ENCODE measurements at places on chromosomes 3 and 15.
A peak's percentile ranks its signal among the peaks of the same experiment; 100 is the strongest.

- no peak for DNase-seq
These were observed 35.9 kb downstream of the SFMBT1 start for GRCh38 chr3:53009826-53010539.

- no peak for DNase-seq
These were observed 50.0 kb upstream of the ZNF280D start for GRCh38 chr15:56783156-56783856.

- no peak for DNase-seq
These were observed 562.8 kb downstream of the NAALADL2 start for GRCh38 chr3:175421902-175422301.

DNA sequence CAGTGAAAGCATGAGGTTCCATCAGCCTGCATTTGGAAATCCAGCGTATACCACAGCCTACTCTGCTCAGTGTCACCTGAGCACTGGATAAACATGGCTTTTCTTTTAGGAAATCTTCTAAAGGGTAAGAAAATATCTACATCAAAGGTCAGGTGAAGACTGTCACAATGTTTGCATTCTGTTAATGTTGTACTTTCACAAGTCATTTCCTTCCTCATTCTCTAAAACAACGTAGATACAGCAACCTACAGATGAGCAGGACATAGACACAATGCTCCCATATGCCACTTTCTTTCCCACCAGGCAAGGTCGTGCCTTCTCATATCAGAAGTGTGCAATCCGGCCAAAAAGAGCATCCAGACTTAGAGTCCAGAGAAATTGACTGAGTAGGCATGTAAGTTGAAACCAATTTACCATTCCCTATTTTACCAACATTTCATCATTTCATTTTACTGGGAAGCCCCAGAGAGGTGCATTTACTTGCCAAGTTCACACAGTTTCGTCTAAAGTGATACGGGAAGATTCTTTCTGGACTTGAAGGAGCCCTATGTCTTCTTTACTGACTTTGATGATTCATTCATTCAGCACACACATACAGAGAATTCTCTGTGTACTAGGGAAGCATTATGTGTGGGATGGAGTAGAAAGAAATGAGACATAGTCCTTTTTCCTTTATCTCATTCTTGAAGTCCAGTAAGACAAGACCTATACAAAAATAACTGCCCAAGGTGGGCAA is 30.6 kb upstream of the LPP start:
- no peak for DNase-seq

GRCh38 chr15:70039917-70040316 is 57.8 kb downstream of the TLE3 start:
- DNase-seq, result no peak

- no peak for DNase-seq
These were observed 40.7 kb upstream of the CHST2 start for GRCh38 chr3:143078883-143079282.

GRCh38 chr3:137765310-137766033 is 1.4 kb downstream of the SOX14 start:
- DNase-seq, result no peak

- no peak for DNase-seq
These were observed 67.7 kb upstream of the ROPN1 start for GRCh38 chr3:124059580-124059979.

DNA sequence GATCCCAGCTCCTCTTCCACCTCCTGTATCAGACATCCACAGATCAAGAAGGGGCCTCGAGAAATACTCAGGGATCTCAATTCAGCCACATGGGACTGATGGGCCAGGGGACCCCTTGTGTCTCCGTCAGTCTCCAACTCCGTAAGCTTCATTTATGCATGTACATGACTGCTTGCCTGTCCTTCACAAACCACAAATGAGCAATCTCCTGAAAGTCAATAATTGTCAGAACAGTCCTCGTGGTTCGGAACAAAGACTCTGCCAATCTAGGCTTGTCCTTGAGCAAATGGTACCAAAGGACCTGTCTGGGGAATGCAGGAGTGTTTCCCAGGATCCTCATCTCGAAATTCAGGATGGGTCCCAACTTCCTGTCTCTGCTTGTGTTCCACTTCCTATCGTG is 20.8 kb downstream of the SLC12A8 start:
- no peak for DNase-seq

GRCh38 chr3:100265016-100265415 is 4.2 kb downstream of the TBC1D23 start:
- no peak for DNase-seq

DNA sequence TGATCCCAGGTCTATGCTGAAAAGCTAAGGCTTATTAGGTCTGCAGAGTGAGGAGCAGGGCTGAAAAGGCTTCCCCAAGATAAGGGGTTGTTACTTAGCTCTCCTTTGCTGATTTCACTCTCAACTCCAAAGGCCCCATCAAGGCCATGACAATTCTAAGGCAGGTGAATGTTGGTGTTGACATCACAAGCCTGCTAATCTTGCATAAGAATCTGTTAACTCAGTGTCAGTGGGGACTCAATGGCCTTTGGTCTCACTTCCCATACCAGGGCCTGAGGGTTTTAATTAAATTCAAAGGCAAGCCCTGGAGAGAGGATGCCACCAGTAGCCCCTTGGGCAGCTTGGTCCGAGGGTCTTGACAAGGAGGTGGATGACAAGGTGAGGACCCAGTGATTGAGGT is 9.4 kb upstream of the ALAS1 start:
- no peak for DNase-seq

DNA sequence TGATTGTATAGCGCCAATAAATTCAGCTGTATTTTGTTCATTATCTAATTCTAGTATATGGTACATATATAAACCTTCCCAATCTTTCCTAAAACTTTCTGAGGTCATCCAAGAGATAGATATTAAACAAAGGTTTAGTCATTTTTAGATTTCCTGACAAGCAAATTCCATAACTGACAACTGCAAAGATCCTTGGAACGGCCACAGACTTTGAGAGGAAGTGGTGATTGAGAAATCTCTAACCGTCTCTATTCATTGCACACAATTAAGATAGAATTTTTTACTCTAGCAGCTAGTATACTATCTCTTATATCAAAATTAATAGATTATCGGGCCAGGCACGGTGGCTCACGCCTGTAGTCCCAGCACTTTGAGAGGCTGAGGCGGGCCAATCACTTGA is 4.7 kb downstream of the CSNK1G1 start:
- no peak for DNase-seq

DNA sequence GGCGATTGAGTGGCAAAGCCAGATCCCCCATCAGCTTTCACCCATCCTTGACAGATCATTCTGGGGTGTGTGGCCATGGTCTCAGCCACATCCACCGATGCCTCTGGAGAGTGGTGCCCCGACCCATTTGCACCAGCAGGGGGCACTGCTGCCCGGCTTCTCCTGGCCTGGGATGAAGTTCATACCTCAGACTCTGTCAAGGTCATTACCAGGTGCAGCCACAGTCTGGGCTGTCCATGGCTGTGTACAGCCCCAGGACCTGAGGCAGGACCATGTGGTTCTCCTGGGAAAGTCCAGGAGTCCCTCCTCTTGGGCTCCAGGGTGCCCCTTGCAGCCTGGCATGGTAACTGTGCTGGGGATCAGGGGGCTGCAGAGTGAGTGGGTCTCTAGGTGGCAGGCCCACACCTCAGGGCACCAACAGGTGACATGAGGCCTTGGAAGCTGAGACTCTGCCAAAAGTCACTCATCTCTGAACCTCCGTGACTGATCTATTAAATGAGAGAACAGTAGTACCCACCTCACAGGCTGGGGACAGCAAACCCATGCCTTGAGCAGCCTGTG is 67.2 kb downstream of the CACNA2D2 start:
- peak; percentile 92 for DNase-seq

DNA sequence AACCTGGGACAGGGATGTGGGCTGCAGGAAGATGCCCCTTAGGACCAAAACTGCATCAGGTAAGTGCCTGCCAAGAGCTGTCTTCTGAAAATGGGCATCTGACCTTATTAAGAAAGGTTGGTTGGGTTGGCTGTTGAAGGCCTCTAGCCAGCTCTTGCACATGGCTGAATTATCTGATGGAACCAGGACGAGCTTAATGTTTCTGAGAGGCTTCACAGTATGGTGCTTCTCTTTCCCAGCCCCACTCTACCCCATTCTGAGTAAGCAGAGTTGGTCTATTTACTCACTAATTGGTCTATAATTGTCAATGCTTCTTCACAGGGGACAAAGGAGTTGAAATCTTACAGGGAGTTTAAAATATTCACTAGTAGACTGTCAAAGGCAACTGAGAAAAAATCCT is 48.4 kb downstream of the DTWD1 start:
- no peak for DNase-seq

DNA sequence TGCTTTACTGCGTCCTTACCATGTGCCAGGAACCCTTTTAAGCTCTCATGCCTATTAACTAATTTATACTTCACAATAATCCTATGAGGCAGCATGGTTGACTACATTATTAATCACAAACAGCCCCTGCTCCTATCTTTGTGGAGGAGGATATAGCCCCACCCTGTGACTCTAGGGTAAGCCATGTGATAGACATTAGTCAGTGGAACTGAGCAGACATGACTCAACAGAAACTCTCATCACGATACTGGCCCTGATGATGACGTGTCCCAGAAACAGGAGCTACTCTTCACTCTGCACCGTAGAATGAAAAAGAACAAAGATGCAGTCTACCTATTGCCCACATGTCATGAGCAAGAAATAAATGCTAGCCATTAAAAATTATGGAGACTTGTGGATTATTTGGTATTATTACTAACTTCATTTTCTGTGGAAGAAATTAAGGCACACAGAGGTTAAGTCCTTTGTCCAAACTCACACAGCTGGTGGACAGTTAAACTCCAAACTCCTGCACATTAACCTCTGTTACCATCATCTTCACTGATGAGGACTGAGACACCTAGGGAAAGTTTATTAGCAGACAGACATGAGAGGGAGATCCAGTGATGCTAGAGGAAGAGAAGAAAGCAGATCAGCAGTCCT is 51.2 kb downstream of the CFAP20DC start:
- DNase-seq, result no peak

- DNase-seq, result no peak
These were observed 26.8 kb downstream of the PAQR5 start for GRCh38 chr15:69325456-69325971.

GRCh38 chr3:102143536-102143935 is 291.3 kb upstream of the ZPLD1 start:
- DNase-seq, result no peak

GRCh38 chr15:100771746-100772145 is 107.9 kb upstream of the ALDH1A3 start:
- DNase-seq, result no peak

- no peak for DNase-seq
These were observed 40.8 kb downstream of the TM4SF18 start for GRCh38 chr3:149292666-149293065.

- DNase-seq, result no peak
These were observed 89.7 kb upstream of the CMC1 start for GRCh38 chr3:28151608-28152228.

DNA sequence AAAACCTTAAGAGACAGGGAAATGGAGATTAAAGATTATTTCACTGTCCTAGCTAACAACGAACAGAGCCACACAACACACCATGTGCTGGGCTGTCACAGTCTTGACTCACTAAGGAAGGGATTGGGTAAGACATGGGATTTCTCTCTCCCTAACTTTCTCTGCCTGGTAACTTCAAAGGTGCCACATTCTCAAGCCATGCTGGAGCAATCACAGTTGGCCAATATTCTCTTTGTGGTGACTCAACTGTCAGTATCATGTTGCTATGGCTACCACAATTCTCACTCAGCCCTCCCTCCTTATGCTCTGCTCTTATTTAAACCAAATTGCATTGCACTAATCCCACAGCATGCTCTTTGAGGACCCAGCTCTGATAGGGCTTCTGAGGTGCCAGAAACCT is 74.0 kb downstream of the OXNAD1 start:
- peak; percentile 61 for DNase-seq

GRCh38 chr3:171982828-171983227 is 56.5 kb upstream of the FNDC3B start:
- no peak for DNase-seq

DNA sequence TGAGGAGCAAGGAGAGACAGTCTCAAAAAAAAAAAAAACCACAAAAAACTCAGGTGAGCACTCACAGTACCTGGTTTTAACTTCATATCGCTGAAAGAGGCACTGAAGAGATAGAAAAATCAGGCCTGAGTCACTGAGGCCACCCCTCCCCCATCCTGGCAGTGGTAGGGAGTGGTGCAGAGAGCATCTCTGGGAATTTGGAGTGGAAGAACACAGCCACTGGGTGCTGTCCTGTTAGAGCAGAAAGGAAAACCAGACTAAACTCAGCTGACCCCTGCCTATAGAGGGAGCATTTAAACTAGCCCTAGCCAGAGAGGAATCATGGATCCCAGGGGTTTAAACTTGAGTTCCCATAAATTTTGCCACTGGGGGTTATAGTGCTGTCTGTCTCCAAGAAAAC is 22.2 kb upstream of the DNAJC13 start:
- no peak for DNase-seq

DNA sequence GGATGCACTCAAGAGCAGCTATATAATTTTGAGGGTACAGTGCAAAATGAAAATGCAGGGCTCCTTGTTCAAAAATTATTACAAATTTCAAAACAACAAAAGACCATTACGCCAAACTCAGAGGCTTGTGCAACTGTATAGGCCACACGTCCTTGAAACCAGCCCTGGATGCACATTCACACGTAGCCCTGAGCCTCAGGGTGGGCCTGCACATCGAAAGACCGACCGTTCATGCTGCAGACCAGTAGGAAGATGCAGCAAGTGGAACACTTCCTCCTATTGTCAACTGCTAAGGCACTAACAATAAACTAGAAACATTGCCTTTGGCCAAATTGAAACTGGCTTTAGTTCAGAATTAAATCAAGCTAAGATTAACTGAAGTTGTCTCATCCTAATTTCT is 174.7 kb downstream of the SHOX2 start:
- DNase-seq, result no peak

- DNase-seq, result no peak
These were observed 505.3 kb upstream of the NR2F2 start for GRCh38 chr15:95825208-95825607.

DNA sequence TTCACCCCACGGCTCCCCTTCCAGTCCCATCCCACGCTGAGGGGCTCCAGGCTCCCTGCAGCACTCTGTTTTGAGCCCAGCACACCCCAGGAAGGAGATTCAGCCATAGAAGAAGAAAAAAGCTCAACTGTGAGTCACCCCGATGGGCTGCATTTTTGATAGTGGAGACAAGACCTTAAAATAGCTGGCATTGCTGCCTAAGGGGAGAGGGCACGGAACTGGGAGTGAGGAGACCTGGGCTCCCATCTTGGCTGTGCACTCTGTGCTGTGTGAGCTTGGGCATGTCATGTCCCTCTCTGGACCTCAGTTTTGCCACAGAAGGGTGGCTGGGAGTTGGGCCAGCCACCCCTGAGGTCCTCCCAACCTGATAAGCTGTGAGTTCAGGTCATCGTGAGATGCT is 57.2 kb upstream of the SMAD6 start:
- no peak for DNase-seq

- DNase-seq, result no peak
These were observed 14.7 kb upstream of the ATP2B2 start for GRCh38 chr3:10520072-10520471.

DNA sequence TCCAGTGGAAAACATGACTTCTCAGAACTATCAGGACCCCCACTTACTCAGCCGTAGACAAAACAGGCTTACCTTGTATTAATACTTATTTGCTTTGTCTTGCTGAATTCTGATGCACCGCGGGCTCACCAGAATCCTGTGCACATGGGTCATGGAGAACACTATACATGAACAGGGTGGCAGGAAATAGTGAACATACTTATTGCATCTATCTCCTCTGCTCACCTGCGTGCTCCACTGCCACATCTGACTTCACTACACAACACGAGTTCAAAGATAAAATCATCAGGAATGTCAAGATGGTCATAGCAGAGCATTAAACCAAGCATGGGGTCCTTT is 10.7 kb upstream of the MAPK6 start:
- DNase-seq, result no peak

Measured in activated CD8-positive, alpha-beta memory T cell treated with anti-CD3 and anti-CD28 coated beads for 24 hours (primary cell).